Endothelial cell of umbilical vein (primary cell): ENCODE measurements at places on chromosomes 2 and 18.

GRCh38 chr2:120465989-120466703 lies 120.2 kb downstream of the INHBB start:
- DNase-seq: no peak

- DNase-seq: peak; percentile 21
Measured at GRCh38 chr18:63890950-63891304, 3.4 kb downstream of the SERPINB2 start.

DNA sequence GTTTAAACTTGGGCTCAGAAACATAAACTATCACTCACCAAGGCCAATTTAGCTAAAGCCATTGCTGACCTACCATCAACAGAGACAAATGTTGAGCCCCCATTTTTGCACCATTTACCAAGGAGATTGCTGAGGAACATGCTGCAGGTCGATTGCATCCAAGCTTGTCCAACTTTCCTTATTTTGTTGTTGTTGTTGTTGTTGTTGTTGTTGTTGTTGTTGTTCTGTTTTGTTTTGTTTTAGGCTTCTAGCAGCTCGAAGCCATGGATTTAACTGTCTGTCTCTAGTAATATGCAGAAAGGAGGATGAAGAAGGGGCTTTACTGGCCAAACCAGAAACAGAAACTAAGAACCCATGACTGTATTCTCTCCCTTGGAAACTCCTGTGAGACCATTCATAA lies 571.5 kb downstream of the IRS1 start:
- no peak for DNase-seq

- DNase-seq: no peak
Measured at GRCh38 chr2:95056461-95057459, 31.3 kb downstream of the MAL start.

DNA sequence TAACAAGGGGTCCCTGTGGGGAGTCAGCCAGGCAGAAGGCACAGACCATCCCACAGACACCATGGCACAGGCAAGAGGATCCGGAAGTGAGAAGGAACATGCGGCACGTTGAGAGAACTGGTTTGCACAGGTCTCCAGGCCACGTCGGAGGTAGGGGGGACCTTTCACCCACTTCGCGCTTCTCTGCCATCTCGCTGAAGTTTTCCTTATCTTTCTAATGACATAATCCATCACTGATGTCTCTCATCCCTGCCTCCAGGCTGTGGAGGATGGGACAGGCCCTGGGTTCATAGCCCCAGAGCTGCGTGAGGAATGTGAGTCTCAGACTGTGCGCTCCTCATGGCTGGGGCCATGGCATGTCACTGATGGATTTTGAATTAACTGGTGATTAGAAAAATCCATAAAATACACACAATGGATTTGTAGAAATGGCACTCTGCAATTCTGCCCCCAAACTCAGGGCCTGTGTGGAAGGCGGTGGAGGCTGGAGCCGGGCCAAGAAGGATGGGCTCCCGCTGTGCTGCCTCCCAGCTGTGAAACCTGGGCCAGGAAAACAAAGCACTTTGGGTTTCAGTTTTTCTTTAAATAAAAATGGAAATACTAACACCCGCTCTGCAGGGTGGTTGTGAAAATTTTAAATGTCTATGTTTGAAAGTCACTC lies 113.3 kb upstream of the ALKAL2 start:
- DNase-seq: no peak

DNA sequence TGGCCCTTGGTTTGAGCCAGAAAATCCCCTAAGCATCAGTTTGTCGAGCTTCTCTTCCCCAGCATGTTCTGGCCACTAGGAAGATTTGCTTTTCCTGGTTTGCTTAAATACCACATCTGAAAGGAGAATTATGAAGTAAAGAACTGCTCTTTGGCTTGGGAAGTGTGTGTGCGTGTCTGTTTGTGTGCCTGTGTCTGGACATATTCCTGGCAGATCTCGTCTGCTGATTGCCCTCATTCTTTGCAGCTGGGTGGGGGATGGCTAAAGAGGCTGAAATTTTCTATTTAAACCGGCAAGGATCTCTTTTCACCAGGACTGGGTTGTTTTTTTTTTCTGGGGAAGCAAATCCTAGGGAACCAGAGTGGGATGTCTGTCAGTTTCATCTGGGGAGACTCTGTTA lies 57.3 kb upstream of the MBOAT2 start:
- DNase-seq: no peak

- peak; percentile 80 for DNase-seq
Measured at GRCh38 chr18:62526098-62527025, 3.5 kb downstream of the ZCCHC2 start.

DNA sequence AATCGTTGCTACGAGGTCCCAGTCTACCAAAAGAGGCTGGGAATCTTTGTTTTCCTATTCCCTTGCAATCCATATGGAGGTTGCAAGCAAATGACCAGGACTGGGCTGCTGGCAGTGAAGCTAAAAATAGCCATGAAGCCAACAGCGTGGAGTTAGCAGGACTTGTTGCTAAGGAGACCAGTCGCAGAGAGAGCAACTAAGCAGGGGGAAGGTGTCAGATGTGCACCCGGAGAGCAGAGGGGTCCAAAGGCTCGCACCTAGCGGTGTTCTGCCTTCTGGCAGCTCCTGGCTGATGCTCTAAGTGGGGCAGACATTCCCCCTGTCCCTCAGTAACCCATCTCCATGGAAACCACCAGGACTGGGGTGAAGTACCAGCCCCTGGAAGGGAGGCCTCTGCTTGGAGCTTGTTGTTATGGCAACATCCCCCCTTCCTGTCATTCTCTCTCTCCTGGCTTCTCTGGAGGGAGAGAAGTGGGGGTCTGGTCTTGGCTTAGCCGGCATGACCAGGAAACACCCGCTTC lies 84.6 kb downstream of the DNMT3A start:
- peak; percentile 44 for DNase-seq

GRCh38 chr2:12183032-12183645 lies 436.7 kb downstream of the LPIN1 start:
- no peak for DNase-seq

DNA sequence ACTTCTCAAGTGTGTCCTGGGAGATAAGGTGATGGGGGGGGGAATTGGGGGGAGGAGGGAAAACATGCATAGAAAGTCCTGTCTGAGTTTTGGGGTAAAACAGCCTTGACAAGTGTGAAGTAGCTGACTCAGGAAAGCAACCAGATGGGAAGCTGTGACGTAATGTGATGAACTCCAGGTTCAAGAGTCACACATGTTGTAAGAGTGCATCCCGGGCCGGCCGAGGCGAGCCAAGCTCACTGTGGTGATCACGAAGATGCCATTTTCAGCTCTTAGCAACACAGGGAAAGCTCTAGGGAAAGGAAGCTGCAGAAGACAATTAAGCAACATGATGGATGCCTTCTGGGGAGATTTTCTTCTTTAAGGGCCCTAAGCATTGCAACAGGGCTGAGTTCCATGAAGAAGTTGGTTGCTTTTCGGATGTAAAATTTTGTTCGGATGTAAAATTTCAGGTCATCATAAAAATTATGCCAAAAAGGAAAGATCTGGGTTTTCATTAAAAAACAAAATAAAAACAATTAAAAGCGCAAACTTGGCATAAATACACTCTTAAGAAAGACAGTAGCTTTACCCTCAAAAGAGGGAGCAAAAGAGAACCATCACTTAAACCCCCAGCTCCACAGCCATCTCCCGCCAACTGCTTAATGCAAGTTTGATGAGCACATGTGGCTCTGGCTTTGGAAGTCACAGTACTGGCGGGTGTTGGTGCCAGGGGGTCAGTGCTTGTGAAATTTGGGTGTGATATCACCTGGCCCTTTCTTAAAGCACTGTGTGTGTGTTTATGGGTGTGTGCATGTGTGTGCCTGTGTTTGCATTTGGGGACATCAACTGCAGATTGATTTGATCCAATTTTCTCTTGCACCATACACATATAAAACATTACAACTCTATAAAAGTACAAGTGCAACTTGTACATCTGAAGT lies 19.1 kb downstream of the SERTAD2 start:
- no peak for DNase-seq

DNA sequence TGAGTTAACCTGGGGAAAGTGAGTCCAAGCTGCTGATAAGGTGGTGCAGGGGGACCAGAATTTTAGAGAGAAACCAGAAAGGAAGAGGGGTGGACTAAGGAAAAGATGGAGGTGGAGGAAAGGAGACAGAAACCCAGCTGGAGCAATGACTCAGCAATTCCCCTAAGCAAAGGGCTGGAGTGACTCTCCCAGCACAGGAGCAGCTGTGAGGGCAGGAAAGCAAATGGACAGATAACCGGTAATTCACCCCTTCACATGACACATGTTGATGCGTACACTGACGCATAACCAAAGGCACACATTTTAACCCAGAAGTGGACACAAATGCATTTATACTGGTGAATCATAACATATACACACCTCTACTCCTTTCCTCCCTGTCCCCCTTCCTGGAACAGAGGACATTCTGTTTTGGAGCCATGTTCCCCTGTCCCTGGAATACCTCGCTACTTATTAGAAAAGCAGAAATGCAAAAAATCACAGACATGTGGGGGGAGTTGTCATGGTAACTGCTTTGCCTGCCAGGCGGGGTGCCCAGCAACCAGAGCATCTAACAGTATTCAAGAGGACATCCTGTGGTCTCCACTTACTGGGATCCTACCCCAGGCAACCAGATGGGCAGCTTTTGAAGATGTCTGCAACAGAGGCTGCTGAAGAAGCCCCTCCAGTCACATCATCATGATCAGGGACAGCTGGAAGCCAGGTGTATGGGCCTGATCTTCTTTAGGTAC lies 4.7 kb downstream of the CDK5R2 start:
- no peak for DNase-seq

DNA sequence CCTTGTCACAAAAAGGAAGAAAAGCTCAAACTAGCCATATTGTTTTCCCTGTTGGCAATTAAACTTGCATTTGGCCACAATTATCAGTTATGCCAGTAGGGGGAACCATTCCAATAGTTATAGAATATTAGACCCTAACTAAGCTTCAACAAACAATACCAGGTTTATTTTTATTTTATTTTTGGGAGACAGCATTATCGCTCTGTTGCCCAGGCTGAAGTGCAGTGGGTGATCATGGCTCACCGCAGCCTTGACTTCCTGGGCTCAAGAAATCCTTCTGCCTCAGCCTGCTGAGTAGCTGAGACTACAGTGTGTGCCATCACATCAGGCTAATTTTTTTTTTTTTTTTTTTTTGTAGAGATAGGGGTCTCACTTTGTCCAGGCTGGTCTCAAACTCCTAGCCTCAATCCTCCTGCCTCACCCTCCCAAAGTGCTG lies 102.1 kb downstream of the ATAD2B start:
- peak; percentile 78 for DNase-seq

DNA sequence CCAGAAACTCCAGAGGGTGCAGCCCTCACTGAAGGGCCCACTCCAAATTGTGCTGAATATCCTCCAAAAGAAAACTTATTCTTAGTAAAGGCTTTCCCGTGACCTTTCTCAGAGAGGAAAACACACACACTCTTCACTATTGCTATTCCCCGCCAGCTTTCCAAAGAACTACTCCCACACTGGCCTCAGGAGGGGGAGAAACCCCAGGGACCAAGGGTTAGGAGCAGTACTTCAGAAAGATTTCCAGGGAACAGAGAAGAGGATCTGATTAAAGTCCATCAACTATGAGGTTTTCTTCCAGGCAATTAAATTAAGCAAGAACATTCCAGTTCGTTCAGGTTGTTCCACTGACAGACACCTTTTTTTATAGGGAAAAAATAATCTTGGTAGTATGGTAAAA lies 150.2 kb downstream of the TTC32 start:
- DNase-seq: no peak

DNA sequence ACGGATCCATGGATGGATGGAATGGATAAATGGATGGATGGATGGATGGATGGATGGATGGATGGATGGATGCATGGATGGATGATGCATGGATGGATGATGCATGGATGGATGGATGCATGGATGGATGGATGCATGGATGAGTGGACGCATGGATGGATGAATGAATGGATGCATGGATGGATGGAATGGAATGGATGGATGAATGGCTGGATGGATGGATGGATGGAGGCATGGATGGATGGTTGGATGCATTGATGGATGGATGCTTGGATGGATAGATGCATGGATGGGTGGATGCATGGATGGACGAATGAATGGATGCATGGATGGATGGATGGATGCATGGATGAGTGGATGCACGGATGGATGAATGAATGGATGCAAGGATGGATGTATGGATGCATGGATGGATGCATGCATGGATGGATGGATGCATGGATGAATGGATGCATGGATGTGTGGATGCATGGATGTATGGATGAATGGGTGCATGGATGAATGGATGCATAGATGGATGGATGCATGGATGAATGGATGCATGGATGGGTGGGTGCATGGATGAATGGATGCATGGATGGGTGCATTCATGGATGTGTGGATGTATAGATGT lies 209.2 kb downstream of the ALPK2 start:
- DNase-seq: no peak

DNA sequence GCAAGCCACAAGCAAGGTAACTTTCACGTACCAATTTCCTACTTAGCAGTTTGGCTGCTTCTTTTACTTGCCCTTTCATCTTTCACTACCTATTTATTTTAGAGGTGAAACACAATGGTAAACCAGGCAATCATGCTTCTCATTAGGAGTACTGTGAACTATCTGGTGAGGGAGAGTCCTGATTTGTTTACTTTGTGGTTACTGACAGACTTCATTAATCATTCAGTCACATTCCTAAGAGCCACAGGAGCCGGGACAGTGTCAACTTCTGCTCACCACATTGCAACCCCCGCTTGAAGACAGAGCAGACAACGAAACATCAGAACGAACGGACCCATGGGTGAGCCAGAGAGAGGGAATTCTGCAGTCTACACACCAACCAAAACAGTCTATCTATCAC lies 28.8 kb downstream of the TUBB6 start:
- no peak for DNase-seq

- DNase-seq: peak; percentile 20
Measured at GRCh38 chr2:69619725-69620124, 23.8 kb downstream of the AAK1 start.

DNA sequence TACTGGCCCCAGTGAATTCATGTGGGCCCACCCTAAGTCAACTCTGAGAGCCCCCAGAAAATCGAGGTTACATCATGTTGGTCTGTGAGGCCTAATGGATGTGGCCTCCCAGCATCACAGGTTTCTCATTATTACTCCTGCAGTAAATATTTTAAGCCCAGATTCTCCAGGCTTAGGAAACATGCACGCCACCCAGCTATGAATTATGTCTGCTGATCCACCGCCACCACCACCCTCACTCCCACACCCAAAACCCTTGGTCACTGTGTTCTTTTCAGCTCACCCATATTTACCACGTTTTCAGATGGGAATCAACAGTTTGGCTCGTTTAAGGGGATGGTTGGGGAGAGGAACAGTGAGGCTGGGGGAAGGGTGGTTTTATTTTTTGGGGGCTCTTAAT lies 128.6 kb downstream of the NCK2 start:
- DNase-seq: no peak
